ENCODE measurements at places on chromosomes 12 and 14.

GRCh38 chr12:18262514-18262913 is 1.2 kb downstream of the PIK3C2G start:
- DNase-seq: no peak

DNA sequence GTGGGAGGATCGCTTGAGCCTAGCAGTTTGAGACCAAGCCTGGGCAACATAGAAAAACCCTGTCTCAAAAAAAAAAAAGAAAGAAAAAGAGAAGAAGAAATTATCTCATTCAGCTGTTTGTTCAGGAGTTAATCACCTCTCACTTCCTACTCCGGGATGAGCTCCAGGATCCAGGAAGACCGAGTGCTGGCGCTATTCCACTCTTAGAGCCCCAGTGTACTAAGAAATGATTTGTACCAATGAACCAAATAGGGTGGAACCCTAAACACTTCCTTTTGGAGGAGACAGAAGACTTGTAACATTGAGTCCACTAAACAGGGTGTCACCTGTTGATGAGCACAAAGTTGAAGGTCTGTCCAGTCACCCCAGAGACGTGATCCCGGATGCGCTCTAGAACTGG is 3.6 kb downstream of the ALKBH2 start:
- DNase-seq: no peak

GRCh38 chr12:58314610-58315009 is 373.2 kb downstream of the ATP23 start:
- no peak for DNase-seq

DNA sequence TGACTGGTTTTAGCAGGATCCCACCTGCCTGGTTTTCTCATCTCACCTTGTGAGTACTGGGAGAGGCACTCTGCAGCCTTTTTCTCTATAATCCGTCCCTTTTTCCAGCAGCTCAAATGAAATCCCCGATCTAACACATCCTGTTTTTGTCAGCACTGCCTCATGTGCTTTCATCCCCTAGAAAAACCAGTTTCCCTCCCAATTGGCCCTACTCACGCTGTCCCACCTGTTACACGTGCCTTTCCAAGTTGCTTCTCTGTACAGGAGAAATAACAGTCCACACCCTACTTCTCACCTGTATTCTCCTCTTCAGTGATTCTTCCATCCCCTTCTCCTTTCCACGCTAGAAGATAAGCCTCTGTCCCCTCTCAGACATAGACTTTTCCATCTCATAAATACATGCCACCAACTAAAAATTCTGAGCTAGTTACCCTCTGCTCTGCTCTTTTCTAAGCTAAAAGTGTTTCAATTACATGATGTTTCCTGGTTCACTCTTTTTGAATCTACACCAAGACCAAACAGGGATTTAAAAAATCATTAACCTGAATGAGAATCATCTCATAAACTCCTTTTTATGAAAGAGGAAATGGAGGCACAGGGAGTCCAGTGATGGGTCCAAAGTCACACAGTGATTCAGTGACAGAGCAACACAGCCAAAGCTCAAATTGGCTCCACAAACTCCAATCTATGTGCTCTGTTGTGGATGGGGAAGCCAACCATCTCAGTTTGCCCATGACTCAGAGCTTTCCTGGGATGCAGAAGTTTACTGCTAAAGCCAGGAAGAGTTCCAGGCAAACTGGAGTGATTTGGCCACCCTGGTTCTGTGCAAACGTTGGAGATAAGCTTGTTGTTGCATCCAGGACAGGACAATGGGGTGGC is 240.0 kb upstream of the TMEM132C start:
- DNase-seq: no peak

DNA sequence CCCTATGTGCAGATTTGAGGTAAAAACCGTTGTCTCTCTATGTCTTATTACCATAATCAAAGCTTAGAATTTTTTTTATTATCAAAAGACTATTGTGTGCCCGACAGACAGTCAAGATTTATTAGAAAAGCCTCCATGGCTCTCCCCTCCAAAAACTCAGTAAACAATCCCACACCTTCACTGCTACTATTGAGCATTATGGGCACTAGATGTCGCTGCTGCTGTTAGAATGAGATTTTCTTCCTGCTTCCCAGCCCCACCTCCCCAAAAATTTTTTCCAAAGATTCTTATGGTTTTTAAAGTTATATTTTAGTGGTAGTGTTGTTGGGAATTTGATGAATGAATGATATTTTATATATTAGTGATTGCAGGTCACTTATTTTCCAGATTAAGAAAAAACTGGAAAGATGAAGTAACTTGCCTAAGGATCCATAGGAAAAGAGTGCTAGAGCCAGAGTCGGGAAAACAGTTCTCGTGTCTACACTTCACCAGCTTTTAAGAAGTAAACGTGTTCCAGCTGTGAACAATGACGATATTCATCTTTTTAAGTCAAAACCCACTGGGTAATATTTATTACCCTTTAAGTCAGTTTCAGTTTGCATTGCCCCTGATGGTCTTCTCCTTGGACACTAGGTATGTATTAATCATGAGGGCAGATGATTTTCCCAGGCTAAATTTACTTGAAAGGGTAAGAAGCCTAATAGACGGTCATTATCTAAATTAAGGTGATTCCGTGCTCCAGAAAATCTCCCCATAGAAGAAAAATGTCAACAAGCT is 12.2 kb upstream of the FOXG1 start:
- DNase-seq: no peak

DNA sequence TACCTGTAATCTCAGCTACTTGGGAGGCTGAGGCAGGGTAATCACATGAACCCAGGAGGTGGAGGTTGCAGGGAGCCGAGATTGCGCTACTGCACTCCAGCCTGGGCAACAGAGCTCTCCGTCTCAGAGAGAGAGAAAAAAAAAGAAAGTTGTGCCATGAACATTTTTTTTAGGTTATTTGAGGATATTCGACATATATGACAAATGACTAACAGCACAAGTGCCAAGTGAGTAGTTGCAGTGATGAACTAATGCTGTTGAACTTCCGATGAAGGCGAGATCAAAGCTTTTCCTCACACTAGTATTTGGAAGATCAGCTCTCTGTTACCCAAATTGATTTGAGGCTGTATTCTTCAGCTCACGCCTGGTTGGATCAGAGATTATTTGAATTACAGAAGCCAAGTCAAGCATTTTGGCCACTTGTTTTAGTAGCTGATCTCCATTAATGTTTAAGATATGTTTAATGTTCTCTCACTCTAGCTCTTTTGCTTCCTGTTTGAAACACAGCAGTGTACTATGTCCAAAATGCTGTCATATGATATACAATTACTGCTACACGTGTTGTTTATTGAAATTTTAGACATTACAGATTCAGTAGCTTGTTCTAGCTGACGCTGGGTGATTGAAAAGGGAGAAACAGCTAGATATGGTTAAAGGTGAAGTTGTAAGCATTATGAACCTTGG is 43.4 kb downstream of the WDR20 start:
- DNase-seq: no peak
